ENCODE measurements at places on chromosomes 11 and 22.

- no peak for DNase-seq
Measured at GRCh38 chr22:27459999-27460398, 341.6 kb downstream of the MN1 start.

DNA sequence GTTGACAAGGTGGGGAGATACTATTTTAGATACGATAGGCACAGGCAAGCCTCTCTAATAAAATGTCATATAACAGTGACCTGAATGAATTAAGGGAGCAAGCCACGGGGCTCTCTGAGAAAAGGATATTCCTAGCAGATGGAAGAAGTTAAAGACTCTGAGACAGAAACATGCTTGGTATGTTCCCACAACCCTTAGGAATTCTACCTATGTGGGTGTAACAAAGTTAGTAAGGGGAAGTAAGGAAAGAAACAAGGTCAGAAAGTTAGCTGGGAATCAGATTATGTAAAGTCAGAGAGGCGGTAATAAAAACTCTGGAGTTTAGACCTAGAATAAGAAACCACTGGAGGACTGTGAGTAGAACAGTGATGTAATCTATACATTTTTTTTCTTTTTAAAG, 59.7 kb upstream of the GDPD4 start:
- DNase-seq = no peak

GRCh38 chr11:63813563-63814382, 517 bp downstream of the SPINDOC start:
- peak; percentile 39 for DNase-seq

- no peak for DNase-seq
Measured at GRCh38 chr11:8775734-8776133, 93.1 kb downstream of the RPL27A start.

DNA sequence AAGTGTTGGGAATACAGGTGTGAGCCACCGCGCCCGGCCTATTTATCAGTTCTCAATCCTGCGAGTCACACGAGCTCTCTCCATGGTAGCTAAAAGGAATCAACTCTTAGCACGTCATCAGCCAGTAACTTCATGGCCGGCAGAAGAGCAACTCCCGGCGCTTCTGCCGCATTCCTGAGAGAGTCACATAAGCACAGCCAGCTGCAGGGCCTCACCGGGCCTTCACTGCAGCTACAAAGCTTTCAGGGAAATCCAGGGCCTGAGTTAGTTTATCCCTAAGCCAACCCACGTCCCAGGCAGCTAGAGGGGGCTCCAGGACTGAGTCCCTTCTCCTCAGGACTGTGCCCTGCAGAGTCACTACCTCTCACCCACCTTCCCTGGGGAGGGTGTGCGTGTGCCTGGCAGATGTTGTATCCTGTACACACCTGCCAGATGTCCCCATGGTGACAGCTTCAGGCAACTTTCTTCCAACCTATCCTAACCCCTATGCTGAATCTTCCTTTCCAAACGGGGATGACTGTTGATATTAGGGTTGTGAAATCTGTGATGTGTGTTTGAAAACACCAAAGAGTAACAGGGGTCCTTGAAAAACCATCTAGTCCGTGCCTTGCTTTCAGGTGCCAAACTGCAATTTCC, 45.9 kb upstream of the ARFGAP3 start:
- DNase-seq = no peak

DNA sequence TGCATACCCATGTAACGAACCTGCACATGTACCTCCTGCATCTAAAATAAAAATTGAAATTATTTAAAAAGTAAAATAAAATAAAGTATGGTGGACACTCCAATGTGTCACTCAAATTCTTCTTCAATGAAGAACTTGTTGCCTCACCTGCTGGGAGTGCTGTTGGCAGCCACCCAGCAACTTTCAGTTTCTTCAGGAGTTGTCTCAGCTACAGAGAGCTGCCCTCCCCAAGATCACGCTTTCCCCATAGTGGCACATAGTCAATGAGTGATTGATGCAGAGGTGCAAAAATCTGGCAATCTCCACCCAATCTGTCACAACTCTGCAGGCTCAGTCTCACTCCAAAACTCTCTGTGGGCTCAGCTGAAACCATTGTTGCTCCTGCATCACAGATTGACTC, 92.3 kb upstream of the C11orf87 start:
- no peak for DNase-seq

DNA sequence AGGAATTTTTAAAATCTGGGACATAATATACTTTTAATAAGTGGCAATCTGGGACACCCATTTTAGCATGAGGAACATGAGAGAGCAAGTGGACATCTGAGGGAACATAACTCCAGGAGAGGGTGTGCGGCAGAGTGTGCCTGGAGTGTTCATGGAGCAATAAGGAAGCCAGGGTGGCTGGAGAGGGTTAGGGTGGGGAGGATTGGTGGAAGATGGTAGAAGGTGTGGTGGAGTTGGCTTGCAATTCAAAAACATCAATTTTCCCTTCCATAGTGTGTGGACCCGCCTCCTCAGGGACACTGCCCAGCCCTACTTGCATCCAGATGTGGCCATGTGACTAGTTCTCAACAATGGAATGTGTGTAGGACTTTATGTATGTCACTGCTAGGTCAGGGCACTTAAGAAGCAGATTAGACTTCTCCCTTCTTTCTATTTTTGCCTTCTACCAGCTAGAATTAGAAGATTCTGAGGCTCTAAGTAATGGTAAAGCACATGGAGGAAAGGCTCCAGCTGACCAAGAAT, 4.4 kb upstream of the DENND5A start:
- DNase-seq = peak; percentile 26

DNA sequence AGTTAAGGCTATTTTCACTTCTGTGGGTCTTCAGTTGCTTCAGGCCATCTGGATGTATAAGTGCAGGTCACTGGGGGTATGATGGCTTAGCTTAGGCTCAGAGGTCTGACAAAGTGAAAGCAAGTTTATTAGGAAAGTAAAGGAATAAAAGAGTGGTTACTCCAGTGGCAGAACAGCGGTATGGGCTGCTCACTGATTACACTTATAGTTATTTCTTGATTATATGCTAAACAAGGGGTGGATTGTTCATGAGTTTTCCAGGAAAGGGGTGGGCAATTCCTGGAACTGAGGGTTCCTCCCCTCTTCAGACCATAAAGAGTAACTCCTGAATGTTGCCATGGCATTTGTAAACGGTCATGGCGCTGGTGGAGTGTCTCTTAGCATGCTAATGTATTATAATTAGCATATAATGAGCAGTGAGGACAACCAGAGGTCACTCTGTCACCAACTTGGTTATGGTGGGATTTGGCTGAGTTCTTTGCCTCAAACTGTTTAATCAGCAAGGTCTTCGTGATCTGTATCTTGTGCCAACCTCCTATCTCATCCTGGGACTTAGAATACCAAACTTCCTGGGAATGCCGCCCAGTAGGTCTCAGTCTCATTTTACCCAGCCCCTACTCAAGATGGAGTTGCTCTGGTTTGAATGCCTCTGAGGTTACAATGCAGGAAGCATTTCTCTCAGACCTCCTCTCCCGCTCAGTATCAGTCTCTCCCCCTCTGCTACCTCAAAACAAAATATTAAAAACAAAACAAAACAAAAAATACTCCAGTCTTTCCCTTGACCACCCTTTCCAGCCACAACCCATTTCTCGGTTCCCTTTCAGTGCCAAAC, 106.6 kb upstream of the SLC22A12 start:
- no peak for DNase-seq

DNA sequence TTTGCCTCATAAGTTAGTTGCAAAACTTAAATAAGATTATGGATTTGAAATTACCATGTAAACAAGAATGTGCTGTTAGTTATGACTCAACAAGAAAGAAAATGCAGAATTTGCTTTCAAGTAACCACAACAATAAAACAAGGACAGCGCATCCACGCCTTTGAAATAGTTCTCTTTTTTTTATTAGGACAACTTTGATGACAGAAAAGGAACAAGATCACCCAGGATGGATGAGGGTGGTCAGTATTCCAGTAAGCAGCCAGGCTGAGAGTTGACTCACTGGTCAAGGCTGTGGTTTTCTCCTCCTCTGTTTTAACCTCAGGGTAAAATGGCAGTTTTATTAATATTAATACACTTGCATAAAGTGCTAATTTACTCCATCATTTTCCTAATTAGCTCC, 544.4 kb downstream of the OPCML start:
- peak; percentile 69 for DNase-seq

- no peak for DNase-seq
Measured at GRCh38 chr22:47065756-47066615, 303.5 kb downstream of the TBC1D22A start.

DNA sequence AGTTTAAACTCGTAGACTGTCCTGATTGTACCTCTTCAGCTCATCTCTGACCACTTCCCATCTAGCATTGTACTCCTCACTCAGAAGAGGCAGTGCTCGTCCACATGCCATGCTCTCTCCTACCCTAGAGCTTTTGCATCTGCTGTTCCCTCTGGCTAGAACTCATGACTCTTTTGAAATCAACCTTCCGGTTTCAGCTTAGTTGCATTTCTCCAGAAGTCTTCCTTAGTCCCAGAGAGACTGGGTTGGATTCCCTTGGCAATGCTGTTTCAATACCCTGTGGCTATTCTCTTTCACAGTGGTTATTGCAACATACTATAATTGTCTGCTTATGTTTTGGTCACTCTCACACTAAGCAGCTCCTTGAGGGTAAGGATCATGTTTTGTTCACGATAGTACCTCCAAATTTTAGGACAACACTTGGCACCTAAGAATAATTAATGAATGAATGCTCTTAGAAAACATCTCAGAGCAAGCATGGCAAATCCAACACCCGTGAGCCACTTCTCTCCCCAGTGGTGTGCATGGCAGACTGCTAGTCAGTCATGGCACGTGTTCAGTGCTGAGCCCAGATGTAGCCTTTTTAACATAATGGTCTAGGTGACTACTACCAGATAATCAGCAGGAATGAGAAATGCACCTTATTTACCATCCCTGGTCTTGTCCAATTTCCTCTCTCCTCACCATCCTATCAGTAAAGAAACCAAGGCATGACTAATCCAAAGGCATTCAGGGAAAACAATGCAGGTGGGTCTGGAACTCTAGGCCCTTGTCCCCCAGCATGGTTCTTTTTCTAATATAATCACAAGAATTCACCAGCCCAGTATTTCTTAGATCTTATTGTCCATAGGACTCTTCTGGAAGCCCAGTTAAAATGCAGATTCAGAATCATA, 14.5 kb downstream of the SEPTIN3 start:
- DNase-seq = no peak

DNA sequence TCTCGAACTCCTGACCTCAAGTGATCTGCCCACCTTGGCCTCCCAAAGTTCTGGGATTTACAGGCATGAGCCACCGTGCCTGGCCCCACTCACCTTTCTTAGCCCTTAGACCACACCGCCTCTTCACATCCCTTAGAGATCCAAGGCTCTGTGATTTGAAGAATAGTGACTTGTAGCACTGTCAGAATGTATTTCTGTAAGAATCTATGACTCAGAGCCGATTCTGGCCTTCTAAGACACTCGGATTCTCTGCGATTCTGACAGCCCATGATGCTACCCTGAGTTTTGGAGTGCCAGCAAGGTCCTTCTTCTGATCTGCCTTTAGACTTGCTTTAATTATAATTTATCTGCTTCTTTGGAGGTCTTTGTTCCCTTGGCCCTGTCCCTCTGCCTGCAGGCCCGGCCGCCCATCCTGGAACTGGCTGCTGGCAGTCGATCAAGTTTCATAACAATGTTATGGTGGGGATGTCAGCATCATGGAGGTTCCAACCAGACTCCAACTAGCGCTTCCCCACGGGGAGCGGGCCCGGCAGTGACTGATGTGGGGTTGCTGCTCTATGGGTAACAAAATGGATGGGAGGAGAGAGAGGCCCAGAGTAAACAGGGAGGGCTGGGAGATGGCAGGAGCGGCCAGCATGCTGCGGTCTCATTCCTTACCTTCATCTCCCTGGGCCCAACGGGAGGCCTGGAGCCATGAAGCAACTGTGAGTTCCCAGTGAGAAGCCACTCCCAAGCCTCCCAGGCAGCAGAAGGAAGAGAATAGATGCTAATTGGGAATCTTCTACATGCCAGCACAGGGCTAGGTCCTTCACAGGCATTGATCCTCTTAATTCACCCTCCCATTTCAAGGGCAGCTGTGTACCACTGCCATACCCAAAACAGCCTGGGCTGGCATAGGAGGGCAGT, 55.7 kb upstream of the RASD2 start:
- no peak for DNase-seq

DNA sequence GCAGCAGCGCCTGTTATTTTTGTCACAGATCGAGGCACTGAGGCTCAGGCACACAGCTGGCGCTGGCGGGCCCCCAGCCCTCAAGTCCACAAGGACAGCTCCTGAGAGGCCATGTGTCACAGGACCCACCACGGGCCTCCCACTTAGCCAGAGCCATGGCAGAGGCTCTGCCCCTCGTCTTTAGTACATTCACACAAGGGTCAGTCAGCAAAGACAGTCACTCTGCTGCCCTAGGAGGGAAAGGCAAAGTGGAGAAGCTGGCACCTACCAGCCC, 29.1 kb downstream of the GNAZ start:
- DNase-seq = no peak

- no peak for DNase-seq
Measured at GRCh38 chr11:70112017-70112434, 33.9 kb downstream of the ANO1 start.

DNA sequence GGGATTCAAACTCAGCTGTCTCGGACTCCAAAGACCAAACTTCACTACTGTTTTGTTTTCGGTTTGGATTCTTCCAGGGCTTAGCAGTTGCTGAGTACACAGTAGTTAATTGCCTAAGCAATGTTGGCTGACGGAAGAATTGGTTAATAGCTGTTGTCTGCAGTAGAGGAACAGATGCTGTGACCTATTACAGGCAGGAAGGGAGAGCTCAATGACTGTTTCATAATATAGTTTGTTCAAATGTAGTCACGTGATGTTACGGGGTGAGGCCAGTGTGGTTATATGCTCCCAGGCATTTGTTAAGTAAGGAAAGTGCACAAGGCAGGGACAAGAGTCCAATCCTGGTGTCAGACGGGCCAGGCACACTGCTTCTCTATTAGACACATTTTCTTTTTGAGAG, 222.6 kb upstream of the CCDC90B start:
- peak; percentile 31 for DNase-seq

GRCh38 chr11:80388130-80388529, 947.3 kb upstream of the TENM4 start:
- no peak for DNase-seq

GRCh38 chr11:42837994-42838393, 473.8 kb upstream of the API5 start:
- DNase-seq = no peak

- no peak for DNase-seq
Measured at GRCh38 chr11:36453678-36454077, 56.4 kb downstream of the TRAF6 start.
